ENCODE measurements at places on chromosomes 4 and X.

- no peak for DNase-seq
These were observed 3.4 kb downstream of the CPLX1 start for GRCh38 chr4:822361-823175.

GRCh38 chr4:166197166-166197565 lies 324.1 kb downstream of the TLL1 start:
- no peak for DNase-seq

DNA sequence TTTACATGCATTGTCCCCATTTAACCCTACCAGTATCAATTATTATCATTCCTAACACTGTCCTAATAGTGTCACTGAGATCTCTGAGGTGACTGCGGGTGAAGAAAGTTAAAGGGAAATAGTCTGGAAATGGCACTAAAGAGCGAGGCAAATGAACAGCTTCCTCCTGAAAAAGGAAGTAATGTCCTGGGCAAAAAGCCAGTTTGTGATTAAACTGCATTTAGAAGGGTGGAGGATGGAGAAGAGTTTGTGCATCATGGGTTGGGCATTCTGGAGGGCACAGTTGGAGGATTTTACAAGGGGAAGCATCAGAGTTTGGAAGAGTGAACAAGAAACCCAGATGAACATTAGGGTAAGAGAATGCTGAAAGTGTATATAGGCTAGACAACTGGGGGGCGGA lies 60.5 kb upstream of the SLC25A4 start:
- no peak for DNase-seq

DNA sequence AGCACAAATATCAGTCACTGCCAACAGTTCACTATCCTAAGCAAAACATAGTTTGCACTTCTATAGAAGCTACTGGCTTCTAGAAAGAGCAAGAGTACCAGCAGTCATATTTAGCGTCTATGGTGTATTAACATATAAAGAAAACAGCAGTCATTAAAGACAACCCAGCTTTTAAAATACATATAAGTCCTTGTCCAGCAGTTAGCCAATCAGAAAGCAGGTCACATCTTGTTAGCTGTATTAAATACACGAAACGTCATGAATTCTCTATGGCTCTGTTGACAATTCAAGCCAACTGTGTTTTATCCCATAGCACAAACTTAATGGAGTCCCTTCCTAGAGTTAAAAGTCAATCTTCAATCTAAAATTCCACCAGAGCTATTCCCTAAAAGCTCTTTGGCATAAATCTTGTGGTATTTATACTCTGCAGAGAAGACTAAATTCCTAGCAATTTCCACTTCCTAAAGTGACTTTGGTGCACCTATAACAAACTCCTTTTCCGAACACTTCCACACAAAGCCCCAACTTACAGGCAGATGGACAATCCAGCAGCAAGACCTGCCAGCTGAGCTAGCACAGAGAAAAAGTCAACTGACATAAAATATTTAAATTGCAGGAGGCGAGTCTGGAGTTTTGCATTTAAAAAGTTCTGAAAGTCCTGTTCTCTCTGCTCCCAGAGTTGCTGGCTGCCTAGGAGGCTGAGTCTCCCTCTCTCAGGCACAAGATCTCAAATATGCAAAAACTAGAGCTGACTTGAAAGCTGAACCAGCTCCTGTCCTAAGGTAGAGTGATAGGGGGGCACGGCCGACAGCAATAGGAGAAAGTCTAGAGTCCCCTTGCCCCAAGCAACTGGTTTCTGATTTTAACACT lies 1.3 kb downstream of the LDB2 start:
- no peak for DNase-seq

DNA sequence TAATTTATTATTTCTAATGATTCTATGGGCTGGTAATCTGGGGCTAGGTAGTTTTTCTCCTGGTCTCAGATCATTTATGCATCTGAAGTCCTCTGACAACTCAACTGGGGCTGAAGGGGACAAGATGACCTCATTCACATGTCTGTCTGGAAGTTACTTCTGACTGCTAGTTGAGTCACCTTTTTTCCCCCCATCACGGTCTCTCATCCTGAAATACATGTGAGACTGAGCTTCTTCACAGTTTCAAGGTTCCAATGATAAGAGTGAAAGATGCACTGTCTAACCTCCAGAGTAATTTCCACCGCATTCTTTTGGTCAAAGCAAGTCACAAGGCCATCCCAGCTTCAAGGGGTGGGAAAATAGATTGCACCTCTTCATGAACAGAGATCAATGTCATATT lies 356.7 kb upstream of the RPS6KA3 start:
- DNase-seq, result no peak
